ENCODE measurements at places on chromosomes 4 and X.

- no peak for DNase-seq
These were observed 15.4 kb downstream of the SORCS2 start for GRCh38 chr4:7207628-7208231.

- no peak for DNase-seq
These were observed 547.0 kb downstream of the STIM2 start for GRCh38 chr4:27407616-27408015.

DNA sequence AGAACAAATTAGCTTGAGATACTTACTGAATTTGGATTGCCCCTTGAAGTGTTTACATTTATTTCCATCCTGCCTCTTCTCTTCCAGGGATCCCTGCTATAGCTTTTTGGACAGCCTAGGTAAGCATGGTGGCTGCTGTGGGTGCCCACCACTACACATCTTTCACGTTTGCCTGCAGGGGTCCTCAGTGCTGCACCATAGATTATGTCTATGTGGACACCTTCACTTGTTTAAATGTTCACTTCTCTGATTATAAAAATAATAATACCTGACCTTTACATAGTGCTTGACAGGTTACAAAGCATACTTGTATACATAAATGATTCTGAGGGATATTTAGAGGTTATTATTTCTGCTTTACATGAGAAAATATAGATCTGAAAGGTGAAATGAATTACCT is 67.9 kb upstream of the SLC4A4 start:
- peak; percentile 6 for DNase-seq

GRCh38 chr4:67735325-67735724 is 18.9 kb downstream of the GNRHR start:
- DNase-seq, result no peak

- no peak for DNase-seq
These were observed 17.8 kb upstream of the ANOS1 start for GRCh38 chrX:8749697-8750096.

GRCh38 chr4:1317177-1318045 is 27.7 kb downstream of the MAEA start:
- DNase-seq, result no peak

GRCh38 chrX:1521459-1521956 is 15.5 kb downstream of the P2RY8 start:
- no peak for DNase-seq

DNA sequence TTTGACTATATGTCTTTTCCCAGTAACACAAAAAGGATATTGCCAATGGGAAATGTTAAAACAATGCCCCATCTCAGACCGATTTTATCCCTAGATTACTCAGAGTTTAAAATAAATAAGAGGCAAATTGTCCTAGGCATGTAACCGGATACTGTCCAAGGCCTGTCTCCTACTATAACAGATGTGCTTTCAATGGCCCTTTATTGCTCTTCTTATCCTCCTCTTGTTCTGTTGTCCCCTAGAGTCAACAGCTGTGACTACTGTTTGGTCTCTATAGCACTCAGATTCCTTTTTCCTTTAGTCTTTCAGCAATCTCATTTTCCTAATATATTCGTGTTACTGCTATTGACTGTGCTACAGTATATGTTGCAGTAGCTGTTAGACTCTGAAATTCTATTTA is 66.8 kb upstream of the PLS3 start:
- DNase-seq, result peak; percentile 8

DNA sequence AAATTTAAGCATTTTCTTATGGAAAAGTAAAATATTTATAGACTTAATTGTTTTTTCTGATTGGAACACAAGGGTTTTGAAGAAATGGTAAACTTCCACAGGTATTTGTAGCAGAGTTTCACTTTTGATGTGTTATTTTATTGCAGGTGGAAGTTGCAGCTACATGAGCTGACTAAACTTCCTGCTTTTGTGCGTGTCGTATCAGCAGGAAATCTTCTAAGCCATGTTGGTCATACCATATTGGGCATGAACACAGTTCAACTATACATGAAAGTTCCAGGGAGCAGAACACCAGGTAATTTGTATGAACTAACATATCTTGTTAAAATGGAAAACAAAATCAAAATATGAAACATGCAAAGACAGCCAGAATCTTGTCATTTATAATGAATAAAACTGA is 117.4 kb downstream of the DIPK2B start:
- no peak for DNase-seq

- DNase-seq, result no peak
These were observed 37.4 kb downstream of the LARP7 start for GRCh38 chr4:112674376-112674775.
